Esophagus squamous epithelium (tissue), 5 donors: ENCODE measurements at places on chromosomes 13 and 19.

DNA sequence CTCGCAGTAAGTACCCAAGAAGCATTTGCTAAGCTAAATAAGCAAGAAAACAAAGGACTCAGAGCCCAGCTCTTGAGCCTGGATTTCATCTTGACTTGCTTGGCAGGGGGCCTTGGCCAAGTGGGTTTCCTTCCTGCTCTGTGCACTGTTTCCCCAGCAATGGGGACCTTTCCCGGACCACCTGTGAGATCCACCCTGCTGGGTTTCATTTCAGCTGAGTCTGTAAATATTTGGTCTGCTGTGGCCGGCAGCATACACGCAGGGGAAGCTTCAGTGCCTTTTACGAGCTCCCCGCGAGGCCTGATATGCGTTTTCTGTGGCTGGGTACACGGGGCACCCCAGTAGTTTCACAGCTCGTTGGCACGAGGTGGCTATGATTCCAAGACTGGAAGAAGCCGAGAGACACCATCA is 12.4 kb upstream of the TINCR start:
- no peak for DNase-seq

DNA sequence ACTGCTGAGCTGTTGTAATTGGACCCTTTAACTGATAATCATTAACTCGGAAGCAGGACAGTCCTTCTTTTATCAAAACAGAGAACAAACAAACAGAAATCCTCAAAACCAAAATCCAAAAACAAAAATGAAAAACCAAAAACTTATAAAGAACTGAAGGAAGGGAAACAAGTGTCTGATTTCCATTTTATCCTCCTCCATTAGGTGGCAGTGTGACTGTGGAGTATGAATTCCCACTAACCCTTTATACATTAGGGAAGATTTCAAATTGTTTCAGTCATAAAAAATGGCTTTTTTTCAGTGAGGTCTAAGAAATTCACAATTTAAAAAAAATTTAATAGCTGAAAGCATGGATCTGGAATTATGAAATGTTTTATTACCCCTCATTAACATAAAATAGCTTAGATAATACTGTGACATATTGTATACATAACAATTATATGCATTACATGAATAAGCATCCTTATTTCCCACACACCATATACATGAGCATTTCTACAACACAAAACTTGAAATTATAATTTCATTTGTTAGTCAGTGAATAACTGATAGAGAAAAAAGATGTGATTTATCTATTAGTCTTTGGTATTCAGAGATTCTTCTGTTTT is 1074.3 kb upstream of the PCDH9 start:
- DNase-seq, result no peak

DNA sequence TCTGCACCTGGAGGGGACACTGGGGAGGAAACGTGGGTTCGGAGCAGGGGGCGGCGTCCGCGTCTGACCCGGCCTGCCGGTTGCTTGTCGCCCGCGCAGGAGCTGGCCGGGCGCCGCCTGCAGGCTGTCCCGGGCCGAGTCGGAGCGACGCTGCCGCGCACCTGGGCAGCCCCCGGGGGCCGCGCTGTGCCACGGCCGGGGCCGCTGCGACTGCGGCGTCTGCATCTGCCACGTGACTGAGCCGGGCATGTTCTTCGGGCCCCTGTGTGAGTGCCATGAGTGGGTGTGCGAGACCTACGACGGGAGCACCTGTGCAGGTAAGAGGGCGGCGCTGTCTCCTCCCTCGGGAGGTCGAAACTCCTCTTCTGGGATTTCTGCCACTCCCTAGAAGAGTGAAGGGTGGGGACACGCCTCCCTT is 1.3 kb downstream of the ITGBL1 start:
- no peak for DNase-seq

DNA sequence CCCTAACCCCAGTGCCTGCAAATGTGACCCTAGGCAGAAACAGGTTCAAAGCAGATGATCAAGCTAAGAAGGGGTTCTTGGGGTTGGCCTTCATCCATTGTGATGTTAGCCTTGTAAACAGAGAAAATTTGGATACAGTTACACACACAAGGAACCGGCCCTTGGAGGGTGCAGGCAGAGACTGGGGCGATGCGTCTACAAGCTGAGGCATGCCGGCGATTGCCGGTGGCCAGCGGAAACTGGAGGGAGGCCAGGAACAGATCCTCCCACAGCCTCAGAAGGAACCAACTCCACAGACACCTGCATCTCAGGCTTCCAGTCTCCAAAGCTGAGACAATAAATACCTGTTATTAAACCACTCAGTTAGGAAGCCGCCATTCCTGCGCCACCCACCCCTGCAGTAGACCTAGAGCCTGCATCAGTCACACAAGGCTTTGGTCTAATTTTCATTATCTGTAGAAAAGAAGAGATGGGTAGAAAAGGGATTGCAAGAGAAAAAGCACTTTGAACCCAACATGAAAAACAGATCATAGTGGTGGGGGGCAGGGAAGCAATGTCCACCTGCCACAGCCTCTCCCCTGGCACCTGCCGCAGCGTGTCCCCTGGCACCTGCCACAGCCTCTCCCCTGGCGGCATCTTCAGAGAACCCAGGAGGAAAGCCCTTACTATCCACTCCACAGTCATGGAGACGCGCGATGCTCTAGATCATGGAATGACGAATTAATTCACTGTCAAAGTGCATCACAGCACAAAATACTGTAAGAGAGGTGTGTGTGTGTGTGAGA is 119.7 kb upstream of the SOX1 start:
- DNase-seq, result no peak

DNA sequence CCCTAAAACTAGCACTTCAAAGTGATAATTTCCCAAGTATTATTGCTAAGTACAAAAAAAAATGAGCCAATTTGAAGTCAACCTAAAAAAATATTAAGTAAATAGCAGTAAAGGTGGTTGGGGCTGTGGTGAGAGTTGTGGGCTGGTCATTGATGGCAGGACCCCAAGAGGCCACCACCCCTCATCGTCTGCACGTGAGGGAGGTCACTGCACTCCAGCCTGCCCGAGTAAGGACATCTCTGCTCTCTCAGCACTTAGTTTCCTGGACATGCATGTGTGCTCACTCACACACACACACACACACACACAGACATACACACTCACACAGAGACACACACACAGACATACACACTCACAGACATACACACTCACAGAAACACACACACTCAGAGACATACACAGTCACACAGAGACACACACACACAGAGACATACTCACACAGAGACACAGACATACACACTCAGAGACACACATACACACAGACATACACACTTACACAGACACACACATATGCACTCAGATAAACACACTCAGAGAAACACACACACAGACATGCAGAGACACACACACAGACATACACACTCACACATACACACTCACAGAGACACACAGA is 127.2 kb upstream of the SOX1 start:
- DNase-seq, result no peak

GRCh38 chr13:38350114-38350617 is 515 bp downstream of the UFM1 start:
- no peak for DNase-seq

- no peak for DNase-seq
These were observed 802 bp downstream of the BCAM start for GRCh38 chr19:44809577-44810233.

GRCh38 chr19:48915757-48916156 is 15.6 kb downstream of the NUCB1 start:
- no peak for DNase-seq

- no peak for DNase-seq
These were observed 118.5 kb downstream of the IRS2 start for GRCh38 chr13:109667807-109668291.

- no peak for DNase-seq
These were observed at the start of gene SLITRK6 for GRCh38 chr13:85799097-85799582. SLITRK6 (minus strand) TSS chr13:85799419; CDS start chr13:85796508, 2,911 bp downstream.

DNA sequence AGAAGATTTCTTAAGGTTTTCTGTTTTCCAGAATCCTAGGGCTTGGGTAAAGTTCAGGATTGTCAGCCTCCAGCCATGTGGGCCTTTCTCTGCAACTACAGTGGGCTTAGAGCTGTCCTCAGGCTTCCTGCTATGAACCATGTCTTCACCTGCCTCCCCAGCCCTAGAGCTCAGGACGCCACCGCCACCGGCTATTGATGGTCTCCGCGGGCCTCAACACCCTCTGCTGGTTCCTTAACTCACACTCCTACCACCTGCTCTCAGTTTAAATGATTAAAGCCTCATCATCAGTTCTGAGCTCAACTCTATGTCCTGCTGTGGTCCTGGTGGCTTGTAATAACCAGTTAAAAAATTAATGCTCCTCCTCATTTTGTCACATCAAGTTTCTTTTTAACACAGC is 221.0 kb downstream of the EFNB2 start:
- no peak for DNase-seq

DNA sequence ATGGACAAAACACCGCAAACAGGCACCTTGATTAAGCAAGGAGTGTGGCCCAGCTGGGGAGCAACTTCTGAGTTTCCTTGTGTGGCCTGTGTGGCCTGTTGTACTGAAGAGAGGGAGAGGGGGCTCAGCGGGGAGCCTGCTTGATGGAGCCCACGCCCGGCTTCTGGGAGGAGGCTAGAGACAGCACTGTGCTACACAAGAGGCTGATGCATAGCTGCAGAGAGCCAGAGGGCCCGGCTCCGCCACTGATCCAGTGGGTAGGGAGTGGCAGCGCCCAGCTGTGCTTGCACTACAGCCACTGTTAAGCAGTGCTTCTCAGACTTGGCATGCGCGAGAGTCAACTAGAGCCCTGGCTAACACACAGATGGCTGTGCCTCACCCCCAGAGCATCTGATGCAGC is 19.0 kb downstream of the LYL1 start:
- DNase-seq, result no peak

- no peak for DNase-seq
These were observed 2.1 kb upstream of the CA11 start for GRCh38 chr19:48648134-48648533.

DNA sequence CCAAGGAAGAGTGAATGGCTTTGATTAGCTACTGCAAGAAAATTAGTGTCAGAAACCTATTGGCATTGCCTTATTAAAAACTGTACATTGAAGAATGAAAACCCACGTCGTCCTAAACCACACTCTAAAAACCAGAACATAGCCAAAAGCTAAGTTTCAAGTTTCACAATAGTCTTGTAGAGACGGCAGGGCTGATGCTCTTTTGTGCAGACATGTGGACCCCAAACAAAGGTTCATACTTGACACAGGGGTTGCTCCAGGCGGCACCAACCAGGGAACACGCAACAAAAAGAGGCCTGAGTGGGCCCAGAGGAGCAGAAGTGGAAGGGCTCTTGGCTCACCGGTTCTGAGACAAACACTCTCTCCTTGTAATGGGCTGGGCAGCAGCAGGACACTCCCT is 28.6 kb upstream of the MIR17HG start:
- DNase-seq, result no peak

GRCh38 chr13:99331881-99332293 is 24.7 kb upstream of the GPR183 start:
- no peak for DNase-seq

DNA sequence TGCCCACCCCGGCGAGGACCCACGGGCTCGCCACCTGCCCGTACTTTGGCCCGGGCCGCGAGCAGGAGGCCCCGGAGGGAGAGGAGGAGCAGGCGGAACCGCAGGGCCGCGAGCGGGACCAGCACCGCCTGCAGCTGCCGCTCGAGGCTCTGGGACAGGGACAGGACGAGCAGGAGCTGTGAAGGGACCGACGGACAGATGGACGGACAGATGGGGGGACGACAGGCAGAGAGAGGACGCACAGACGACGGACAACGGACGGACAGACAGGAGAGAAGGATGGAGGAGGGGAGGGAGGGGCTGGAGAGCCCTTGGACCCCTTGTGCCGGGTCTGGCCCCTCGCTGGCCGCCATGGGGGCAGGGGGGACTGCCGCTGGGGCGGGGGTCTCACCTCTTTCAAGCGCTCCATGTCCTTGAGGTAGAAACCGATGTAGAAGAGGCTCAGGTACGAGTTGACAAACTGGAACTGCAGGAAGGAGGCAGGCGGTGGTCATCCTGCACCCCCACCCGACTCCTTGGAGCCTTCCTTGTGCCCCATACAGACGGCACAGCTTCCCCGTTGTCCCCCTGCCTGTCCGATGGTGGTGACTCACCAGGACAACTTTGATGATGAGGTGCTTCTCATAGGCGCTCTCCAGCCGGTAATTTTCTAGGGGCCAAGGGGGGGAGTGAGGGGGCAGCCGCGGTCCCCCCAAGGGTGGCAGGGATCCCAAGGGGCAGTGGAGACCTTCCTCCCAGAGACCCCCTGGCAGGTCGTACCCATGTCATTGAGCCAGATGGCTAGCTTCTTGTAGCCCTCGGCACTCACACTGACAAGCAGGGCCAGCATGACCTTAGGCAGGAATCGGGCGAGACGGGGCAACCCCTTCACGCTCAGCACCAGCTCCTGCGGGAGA is 5.0 kb downstream of the ANO8 start:
- DNase-seq, result no peak

- DNase-seq, result no peak
These were observed 2.4 kb upstream of the SSBP4 start for GRCh38 chr19:18416778-18417249.

GRCh38 chr19:33408116-33408515 is 34.6 kb downstream of the CEBPG start:
- no peak for DNase-seq

DNA sequence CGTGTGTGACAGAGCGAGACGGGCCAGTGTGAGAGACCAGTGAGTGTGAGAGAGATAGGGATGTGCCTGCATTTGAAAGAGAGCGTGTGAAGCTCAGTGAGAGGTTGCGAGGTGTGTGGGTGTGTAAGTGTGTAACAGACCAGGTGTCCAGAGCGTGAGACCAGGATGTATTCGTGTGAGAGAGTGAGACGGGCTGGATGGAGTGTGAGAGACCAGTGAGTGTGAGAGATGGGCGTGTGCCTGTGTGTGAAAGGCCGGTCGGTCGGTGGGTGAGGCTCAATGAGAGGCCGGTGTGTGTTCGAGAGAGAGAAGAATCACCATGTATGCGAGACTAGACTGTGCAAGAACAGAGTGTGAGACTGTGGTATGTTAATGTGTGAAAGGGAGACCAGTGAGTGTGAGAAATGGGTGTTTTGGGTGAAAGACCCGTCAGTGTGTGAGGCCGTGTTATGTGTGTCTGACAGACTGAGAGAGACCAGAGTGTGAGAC is 679 bp downstream of the ZNF471 start:
- DNase-seq, result no peak

DNA sequence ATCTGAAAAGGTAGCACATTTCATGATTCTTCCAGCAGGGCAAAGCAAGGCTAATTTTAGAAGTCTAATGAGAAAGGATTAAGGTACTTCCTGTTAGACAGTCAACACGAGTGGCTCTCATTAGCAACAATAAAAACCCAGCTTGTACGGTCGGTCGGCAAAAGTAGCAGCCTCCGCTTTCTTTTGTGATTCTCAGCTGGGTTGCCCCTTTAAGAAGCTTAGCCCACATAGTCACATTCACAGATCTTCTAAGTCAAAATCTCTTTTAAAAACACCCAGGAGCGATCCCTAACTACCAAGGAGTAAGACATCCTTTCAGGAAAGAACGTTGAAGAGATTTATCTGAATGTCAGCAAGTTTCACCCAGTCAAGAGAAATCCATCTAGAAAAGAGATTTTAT is 684.8 kb downstream of the DIAPH3 start:
- DNase-seq, result no peak

DNA sequence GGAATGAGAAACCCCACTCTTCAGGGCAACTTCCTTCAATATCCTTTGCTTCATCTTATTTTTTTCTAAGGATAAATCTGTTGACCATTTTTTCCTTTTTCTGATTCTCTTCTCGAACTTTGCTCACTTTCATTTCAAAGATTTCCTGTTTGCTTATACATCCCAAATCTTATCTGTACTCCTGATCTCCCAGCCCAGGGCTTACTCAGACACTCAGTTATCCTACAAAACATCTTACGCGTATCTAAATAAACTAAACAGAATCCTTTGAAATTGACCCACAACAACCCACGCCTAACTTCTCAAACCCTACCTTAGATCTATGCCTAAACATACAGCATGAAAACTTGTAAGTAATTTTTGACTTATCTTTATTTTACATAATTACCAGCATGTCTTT is 179.2 kb downstream of the ABCC4 start:
- no peak for DNase-seq
